Cerebellum (tissue), 4 donors: ENCODE measurements at places on chromosomes 1 and 21.

- no peak for DNase-seq
Measured at GRCh38 chr1:37153116-37154100, 119.1 kb upstream of the GRIK3 start.

- no peak for DNase-seq
Measured at GRCh38 chr1:51734896-51735745, 118.2 kb downstream of the OSBPL9 start.

DNA sequence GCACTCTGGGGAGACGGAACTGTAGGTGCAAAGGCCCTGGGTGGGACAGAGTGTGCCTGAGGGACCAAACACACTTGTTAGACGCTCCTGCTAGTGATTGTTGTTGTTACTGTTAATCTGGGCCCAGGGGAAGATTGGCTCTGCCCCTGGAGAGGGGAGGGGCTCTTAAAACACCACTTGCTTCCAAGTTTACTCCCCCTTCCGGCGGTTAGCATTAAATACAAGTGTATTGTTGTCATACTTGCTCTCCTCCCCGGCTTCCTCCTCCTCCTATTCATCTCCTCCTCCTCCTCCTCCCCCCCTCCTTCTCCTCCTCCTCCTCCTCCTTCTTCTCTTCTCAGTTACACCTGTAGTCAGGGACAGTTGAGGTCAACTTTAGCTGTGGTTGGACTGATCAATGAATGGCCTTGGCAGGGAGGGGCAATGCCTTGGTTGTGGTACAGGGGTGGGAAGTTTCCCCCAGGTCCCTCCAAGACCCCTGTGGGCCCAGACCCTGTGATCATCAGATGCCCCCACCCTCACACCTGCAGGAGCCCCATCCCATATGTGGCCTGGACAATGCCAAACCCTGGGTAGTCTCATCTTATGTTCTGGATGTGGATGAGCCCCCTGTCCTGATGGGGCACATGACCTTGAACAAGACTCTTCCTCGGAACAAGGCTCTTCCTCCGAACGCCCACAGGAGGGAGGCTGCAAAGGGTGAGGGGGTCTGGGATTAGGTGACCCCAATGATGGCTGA is 217.3 kb downstream of the PTPRU start:
- no peak for DNase-seq

DNA sequence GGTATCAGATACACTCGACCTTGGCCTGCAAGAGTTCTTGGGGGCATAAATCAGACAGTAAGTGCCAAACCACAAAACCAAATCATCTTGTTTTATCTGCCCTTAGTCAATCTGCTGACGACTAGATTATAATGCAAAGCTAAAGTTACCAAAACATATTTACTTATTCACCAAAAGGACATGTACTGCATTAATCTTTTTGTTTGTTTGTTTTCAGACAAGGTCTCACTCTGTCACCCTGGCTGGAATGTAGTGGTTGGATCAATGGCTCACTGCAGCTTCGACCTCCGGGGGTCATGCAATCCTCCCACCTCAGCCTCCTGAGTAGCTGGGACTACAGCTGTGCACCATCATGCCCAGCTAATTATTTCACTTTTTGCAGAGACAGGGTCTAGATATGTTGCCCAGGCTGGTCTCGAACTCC is 114.7 kb downstream of the APP start:
- no peak for DNase-seq

- no peak for DNase-seq
Measured at GRCh38 chr1:84174051-84174556, 30.0 kb downstream of the PRKACB start.

- DNase-seq, result no peak
Measured at GRCh38 chr1:100213141-100213540, 35.1 kb upstream of the LRRC39 start.

DNA sequence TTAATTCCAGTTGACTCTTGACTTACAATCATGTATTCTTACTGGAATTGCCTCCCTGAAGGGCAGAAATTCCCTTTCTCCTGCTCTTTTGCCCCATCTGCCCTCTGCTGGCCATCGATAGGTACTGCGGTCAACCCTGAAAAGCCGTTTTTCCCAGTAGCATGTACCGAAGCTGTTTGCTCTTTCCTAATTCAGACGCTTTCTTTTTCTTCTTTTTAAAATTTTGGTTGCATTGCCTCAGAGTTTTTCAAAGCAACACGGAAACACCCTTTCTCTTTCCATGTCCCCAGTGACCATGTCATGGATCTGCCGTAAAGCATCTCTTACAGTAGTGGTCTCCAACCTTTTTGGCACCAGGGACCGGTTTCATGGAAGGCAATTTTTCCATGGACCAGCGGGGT is 164.2 kb upstream of the C1orf21 start:
- DNase-seq, result peak; percentile 32

- DNase-seq, result no peak
Measured at GRCh38 chr1:107640207-107640606, 324.8 kb downstream of the VAV3 start.
